ENCODE measurements at places on chromosomes 16 and 17. TPM values are rescaled to one million over a fixed set of nuclear protein-coding genes. Genes with fewer than 3 reads are reported as not detected.

DPEP2 gene
- not detected for total RNA-seq

NXN gene
- 177 TPM for total RNA-seq

KATNB1 gene
- total RNA-seq = 74.4 TPM

ATP2C2 gene
- not detected for total RNA-seq

TMIGD1 gene
- total RNA-seq = not detected

ARSG gene
- 1.9 TPM for total RNA-seq

FAM171A2 gene
- total RNA-seq = 81.3 TPM

Data from glutamatergic neuron (in vitro differentiated cells).